ENCODE measurements at places on chromosomes 16 and 17. TPM values are rescaled to one million over a fixed set of nuclear protein-coding genes. Genes with fewer than 3 reads are reported as not detected.

- no peaks in the 10 kb centered on the region for H3K36me3 ChIP-seq
- H3K27ac ChIP-seq = no peak overlapping the region
- peak; percentile 83 for DNase-seq
Observed at GRCh38 chr17:73302189-73302588, 9.6 kb downstream of the CDC42EP4 start.

GRCh38 chr16:56910654-56911539 lies 21.0 kb upstream of the HERPUD1 start:
- H3K27ac ChIP-seq = peak overlapping the region; percentile 74
- H3K36me3 ChIP-seq = no peaks in the 10 kb centered on the region
- no peak overlapping the region for H3K4me3 ChIP-seq
- DNase-seq = peak; percentile 97
- H3K4me1 ChIP-seq = peaks cover 38% of the 10 kb centered on the region

- peaks cover 37% of the 10 kb centered on the region for H3K4me1 ChIP-seq
- H3K36me3 ChIP-seq = no peaks in the 10 kb centered on the region
- H3K4me3 ChIP-seq = no peak overlapping the region
- no peaks in the 10 kb centered on the region for H3K27me3 ChIP-seq
- no peak for DNase-seq
Observed at GRCh38 chr17:40912486-40913210, 24.8 kb downstream of the KRT23 start.

The PRAC1 gene
- not detected for total RNA-seq

The GPR142 gene
- total RNA-seq = not detected

The CHD9NB gene
- 3.3 TPM for total RNA-seq

The MSLN gene
- total RNA-seq = not detected

DNA sequence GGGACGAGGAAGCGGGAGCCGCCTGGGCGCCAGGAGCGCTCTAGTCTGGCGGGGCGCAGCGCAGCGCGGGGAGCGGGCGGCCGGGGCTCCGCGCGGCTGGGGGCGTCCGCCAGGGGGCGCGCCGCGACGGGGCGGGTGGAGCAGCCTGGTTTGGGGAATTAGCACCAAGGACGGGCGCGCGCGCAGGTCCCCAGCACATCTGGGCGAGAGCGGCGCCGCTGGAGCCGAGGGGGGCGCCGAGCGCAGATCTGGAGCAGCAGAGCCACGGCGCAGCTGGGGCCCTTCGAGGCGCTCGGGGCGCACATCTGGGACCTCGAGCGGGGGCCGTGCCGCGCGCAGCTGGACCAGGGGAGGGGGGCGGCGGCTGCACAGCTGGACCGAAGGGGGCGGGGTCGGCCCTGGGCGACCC lies at the start of gene NXPH3:
Gene NXPH3 (plus strand): TSS at position 193 of the 409 bp plus-strand sequence. CDS start 349 bp downstream, outside the sequence.
- peaks cover 10% of the 10 kb centered on the region for H3K4me1 ChIP-seq
- no peak within 1 kb of the TSS for H3K27ac ChIP-seq
- no peaks in the 10 kb centered on the region for H3K36me3 ChIP-seq
- peaks cover 48% of the 10 kb centered on the region for H3K27me3 ChIP-seq
- DNase-seq = no peak

DNA sequence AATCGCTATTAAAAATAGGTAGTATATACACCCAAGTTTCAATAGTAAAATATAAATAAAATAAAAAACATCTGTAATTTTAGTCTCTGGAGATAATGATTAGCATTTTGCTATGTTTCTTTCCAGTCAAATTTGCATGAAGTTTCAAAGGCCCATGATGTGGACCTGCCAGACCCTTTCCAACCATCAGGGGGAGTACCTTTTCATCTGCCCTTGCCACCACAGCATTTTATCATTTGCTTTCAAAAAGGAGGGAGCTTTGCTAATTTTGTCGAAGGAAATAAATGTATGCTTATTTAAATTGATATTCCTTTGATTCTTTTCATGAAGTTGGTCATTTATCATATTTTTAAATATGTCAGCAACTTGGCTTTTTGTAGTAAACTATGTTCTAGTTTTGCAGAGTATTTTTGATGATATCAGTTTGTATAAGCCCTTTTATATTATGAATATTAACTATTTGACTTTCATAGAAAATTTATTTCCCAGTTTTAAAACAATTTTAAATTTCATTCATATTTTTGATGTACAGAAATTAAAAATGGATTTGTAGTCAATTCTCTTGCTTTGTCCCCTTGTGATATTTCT lies 115.2 kb upstream of the NETO2 start:
- H3K36me3 ChIP-seq = no peaks in the 10 kb centered on the region
- H3K4me3 ChIP-seq = no peak overlapping the region
- no peaks in the 10 kb centered on the region for H3K4me1 ChIP-seq
- H3K27me3 ChIP-seq = no peaks in the 10 kb centered on the region
- DNase-seq = no peak
- no peak overlapping the region for H3K27ac ChIP-seq

DNA sequence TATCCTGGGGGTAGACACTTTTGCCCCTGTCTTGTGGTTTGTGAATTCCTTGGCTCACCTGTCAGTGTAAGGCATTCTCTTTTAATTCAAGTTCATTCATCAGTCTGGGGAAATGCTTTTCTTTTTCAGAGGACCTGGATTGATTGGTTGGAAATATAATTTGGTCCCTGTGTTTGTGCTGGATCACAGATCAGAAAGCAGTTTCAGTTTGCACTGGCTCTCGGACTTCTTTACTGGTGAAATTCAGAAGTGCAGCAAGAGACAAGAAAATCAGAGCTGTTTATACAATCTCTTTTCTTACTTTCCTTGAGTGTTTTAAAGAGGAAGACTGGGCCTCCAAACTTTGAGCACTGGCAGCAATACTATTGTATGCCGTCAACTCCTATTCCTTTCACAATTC lies 161.8 kb upstream of the KCNJ16 start:
- H3K27me3 ChIP-seq = no peaks in the 10 kb centered on the region
- H3K27ac ChIP-seq = no peak overlapping the region
- no peaks in the 10 kb centered on the region for H3K36me3 ChIP-seq
- peak; percentile 7 for DNase-seq
- no peak overlapping the region for H3K4me3 ChIP-seq

The GFAP gene
- 0.22 TPM for total RNA-seq

DNA sequence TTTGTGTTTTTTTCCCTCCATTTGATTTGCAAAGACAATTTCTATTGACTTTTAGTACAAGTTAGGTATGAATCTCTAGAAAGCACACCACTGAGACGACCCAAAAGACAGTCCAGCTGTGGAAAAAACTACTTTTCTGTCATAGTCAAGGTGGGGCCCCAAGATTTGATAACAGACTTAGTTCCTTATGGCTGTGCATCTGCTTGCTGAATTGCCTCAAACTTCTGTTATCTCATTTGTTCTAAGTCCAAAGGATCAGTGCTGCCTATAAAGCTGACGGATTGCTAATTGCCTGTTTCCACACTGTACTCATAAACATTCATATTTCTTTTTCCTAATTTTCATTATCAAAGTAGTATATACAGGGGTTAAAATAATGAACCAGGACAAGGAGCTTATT lies 180.8 kb downstream of the SPECC1 start:
- no peaks in the 10 kb centered on the region for H3K27me3 ChIP-seq
- H3K36me3 ChIP-seq = no peaks in the 10 kb centered on the region
- H3K4me3 ChIP-seq = no peak overlapping the region
- no peak overlapping the region for H3K27ac ChIP-seq
- H3K4me1 ChIP-seq = peaks cover 40% of the 10 kb centered on the region
- no peak for DNase-seq

DNA sequence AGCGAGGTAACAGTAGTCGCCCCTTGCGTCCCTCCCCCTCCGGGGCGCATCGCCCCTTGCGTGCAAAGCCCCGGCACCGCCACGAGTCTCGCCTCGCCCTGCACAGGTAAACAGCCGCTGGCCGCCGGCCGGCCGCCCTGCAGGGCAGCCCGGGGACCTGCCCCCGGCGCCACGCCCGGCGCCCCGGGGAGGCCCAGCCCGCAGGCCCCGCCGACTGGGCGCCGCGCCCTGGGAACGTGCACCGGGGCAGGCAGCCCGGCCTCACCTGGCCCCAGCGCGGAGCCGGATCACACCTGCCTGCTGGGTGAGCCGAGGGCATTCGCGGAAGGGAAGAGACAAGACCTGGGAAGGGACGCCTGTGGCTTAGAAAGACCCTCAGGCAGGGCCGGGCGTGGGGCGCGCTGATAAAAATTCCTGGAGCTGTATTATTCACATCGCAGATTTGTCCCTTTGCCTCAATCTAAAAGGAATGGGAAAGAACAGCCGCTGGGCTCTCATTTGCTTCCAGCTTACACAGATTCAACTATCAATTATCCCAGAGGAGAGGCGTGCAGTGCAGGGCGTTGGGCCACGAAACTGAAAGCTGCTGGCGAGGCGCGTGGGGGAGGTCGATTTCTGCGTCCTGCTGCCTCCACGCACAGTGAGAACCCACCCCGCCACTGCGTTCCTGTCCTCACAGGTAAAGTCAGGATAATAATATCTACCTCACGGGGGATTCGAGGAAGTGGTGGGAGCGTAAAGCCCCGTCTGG lies 451.9 kb downstream of the SLC39A11 start:
- H3K27me3 ChIP-seq = peaks cover 5% of the 10 kb centered on the region
- no peak for DNase-seq
- H3K4me1 ChIP-seq = no peaks in the 10 kb centered on the region
- H3K27ac ChIP-seq = no peak overlapping the region
- H3K36me3 ChIP-seq = no peaks in the 10 kb centered on the region
- H3K4me3 ChIP-seq = no peak overlapping the region

The SLC5A11 gene
- not detected for total RNA-seq

Data from astrocyte (in vitro differentiated cells and primary cell).